Smooth muscle cell of bladder (primary cell): ENCODE measurements at places on chromosomes 4 and X. TPM values are rescaled to one million over a fixed set of nuclear protein-coding genes. Genes with fewer than 3 reads are reported as not detected.

Gene RBM46
- total RNA-seq: 0.09 TPM in 1 of 2 replicates, not detected in the other

Gene SAGE1
- total RNA-seq: under 0.01 TPM in 1 of 2 replicates, not detected in the other

Gene ARMCX6
- total RNA-seq: 25.2 and 29.9 TPM in 2 replicates

Gene AFF2
- under 0.01 TPM in 1 of 2 replicates, not detected in the other for total RNA-seq

Gene NHS
- total RNA-seq: 1.2 and 1.3 TPM in 2 replicates
